ENCODE measurements at places on chromosomes 16 and 17.

DNA sequence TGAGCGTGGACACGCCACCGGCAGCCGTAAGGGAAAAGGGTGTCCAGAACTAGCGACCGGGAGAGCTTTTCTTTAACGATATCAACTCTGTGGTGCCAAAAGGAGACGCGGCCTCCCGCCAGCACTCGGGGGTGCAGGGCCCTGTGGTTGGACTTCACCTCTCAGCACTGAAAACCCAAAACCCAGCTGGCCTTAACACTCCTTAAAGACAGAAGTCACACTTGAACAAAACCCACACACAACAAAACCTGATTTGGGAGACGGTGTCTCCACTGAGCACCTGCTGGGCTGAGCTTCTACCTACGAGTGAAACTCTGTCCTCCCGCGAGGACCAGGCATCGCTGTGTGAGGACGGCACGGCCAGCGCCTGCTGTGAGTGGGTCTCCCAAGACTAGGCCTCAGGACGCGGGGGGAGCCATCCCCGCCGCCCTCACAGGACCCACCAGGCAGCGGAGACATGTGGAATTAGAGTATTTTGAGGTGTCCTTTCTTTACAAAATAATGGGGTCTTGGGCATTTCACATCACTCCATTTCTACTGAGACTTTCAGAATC lies 46.7 kb downstream of the WDR45B start:
- no peak for ATAC-seq

GRCh38 chr17:45132572-45133463 lies 503 bp upstream of the PLCD3 start:
- ATAC-seq: peak; percentile 51

GRCh38 chr16:318628-319027 lies 33.9 kb downstream of the AXIN1 start:
- ATAC-seq: no peak

- no peak for ATAC-seq
Measured at GRCh38 chr17:39196808-39197291, 619 bp downstream of the CACNB1 start.

DNA sequence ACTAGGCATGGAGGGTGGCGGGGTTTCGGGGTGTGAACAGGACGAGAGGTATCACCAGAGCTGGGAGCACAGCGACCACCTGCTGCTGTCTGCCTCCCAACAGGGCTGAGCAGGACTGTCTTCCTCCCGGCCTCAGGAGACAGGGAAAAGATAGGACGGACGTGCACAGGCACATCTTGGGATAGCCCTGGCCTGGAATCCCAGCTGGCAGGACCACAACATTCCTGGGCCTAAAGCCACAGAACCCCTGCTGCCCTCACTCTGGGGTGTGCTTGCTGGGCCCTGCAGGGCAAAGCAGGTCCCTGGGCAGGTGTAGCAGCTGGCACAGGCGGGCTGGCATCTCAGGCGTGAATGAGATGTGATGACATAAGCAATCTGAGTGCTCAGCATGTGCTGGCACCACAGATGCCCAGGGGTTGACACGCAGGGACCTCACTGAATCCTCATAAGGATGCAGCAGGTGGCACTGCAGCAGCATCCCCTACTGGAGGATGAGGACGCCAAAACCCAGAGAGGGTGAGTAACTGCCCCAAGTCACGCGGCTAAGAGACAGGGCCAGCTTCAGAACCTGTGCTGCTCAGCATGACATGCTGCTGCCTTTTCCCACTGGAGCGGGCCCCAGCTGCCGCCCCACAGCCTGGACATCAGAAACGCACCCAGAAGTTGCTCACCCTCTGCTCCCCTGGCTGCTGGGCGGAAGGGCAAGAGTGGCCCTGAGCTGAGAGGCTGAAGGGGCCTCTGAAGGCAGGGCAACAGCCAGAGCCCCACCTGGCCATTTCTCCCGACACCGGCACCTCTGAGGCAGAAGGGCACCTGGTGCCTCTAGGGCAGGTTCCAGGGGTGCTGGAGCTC lies 7.1 kb downstream of the CORO7 start:
- ATAC-seq: peak; percentile 69

DNA sequence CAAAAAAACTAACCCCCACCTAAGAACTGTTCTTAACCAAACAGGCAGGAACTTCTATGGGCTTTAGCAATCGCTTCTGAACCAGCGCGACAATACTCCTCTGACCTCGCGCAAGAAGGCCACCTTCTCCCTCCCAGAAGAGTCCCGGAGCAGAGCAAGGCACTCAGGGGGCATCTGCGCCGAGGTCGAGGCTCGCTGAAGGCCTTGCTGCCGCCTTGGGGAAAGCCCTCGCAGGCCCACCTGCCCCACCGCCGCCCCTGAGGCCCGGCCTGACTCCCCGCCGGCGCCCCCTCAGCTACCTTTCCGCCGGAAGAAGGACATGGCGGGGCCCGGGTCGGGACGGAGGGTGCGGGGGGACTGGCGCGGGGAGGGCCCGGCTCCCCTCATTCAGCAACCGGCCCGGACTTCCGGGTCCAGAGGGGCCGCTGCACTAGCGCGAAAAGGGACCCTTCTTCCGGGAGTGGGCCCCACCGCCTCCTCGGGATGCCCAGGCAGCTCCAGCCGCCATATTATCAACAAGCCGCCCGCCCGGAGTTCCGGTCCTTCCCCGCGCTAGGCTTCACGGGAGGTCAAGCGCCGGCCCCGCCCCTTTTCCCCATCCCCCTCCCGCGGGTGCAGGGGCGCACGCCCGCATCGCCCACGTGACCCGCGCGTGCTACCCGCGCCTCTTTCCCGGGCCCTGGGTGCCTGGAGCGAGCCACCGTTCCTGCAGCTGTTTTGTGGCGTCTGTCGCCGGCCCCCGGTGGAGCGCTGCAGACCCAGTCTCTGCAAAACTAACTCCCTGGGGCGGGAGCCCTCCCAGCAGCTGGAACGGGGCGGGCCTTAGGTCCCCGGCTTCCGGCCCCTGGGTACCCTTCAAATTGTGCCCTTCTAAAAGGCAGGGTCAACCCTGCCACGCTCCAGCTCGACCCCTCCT lies at the start of gene AKAP10:
TSS of gene AKAP10 (minus strand) at position 536 of the 916 bp plus-strand sequence. CDS start at position 387, 149 bp downstream.
- ATAC-seq: peak; percentile 97
